ENCODE measurements at places on chromosomes 13 and 19.

- H3K4me1 ChIP-seq = no peaks in the 10 kb centered on the region
- no peaks in the 10 kb centered on the region for H3K36me3 ChIP-seq
- no peaks in the 10 kb centered on the region for H3K27me3 ChIP-seq
- DNase-seq = no peak
- no peak overlapping the region for H3K4me3 ChIP-seq
These were observed 79.5 kb downstream of the RUBCNL start for GRCh38 chr13:46307554-46307953.

GRCh38 chr13:113820813-113821651 lies 42.8 kb downstream of the GAS6 start:
- no peak overlapping the region for H3K4me3 ChIP-seq
- peaks cover 5% of the 10 kb centered on the region for H3K36me3 ChIP-seq
- DNase-seq = no peak

DNA sequence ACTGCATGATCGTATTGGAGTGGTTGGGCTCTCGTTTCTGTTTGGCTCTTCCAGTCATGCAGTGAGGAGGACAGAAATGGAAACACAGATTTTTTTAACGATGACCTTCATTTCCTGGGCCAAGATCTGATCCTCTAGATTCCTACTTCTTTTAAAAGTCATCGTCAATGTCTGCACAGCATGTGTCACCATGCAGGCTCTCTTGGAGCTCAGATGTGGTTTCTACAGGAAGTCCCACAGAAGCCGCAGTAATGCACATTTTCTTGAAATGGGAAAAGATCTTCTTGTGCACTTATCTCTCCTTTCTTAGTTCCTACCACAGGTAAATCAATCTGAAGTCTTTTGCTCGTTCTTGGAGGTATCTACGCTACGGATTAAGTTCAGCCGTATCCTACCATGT lies 626.9 kb downstream of the EFNB2 start:
- no peak for DNase-seq
- no peak overlapping the region for H3K27ac ChIP-seq
- no peaks in the 10 kb centered on the region for H3K27me3 ChIP-seq
- no peaks in the 10 kb centered on the region for H3K4me1 ChIP-seq

DNA sequence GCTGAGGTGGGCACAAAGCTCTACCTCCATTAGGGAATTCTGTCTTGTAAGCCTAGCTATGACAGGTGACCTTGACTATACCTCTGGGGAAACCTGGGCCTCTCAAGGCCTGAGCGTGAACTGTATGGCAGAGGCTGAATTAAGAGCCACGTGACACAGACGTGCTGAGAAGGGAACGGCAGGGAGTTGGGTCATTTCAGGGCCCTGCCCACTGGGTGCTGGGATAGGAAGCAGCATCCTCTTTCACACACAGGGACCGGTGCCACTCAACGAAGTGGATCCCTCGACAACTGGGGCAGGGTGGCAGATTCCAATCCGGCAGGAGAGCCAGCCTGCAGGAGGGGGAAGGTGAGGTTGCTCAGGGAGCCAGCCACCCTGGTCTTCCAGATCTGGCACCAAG lies 9.2 kb downstream of the ASF1B start:
- H3K27ac ChIP-seq = no peak overlapping the region
- no peaks in the 10 kb centered on the region for H3K4me1 ChIP-seq
- no peaks in the 10 kb centered on the region for H3K27me3 ChIP-seq
- H3K36me3 ChIP-seq = peaks cover 6% of the 10 kb centered on the region

GRCh38 chr13:46124531-46124966 lies 19.7 kb upstream of the CPB2 start:
- H3K36me3 ChIP-seq = no peaks in the 10 kb centered on the region
- H3K4me3 ChIP-seq = no peak overlapping the region

DNA sequence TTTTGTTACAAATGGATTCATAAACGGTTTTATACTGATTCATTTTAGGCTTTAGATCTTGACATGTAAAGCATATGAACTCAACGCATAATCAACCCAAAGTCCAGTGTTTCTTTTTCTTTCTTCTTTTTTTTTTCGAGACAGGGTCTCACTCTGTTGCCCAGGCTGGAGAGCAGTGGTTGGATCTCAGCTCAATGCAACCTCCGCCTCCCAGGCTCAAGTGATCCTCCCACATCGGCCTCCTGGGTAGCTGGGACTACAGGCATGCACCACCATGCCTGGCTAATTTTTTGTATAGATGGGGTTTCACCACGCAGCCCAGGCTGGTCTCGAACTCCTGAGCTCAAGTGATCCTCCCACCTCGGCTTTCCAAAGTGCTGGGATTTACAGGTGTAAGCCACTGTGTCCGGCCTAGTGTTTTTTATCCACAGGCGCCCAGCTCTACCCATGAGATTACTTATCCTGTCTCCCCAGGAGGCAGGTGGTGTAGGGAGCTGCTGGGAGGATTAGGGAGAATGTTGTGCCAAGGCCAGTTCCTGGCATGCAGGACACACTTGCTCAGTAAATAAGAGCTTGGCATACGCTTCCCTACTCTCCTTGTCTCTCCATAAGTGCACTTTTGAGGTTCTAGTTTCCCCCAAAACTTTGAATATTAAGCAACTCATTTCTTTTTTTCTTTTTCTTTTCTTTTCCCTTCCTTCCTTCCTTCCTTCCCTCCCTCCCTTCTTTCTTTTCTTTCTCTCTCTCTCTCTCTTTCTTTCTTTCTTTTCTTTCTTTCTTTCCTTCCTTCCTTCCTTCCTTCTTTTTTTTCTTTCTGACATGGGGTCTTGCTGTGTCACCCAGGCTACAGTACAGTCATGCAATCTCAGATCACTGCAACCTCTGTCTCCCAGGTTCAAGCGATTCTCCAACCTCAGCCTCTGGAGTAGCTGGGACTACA lies 4.8 kb upstream of the CEBPA start:
- no peak overlapping the region for H3K27ac ChIP-seq
- H3K27me3 ChIP-seq = peaks cover 7% of the 10 kb centered on the region
- H3K4me1 ChIP-seq = peaks cover 4% of the 10 kb centered on the region
- no peak for DNase-seq
- no peaks in the 10 kb centered on the region for H3K36me3 ChIP-seq
- no peak overlapping the region for H3K4me3 ChIP-seq

GRCh38 chr19:54480051-54480450 lies 7.0 kb upstream of the CDC42EP5 start:
- no peaks in the 10 kb centered on the region for H3K36me3 ChIP-seq
- H3K4me3 ChIP-seq = no peak overlapping the region
- no peak for DNase-seq
- no peaks in the 10 kb centered on the region for H3K27me3 ChIP-seq
- no peak overlapping the region for H3K27ac ChIP-seq
- no peaks in the 10 kb centered on the region for H3K4me1 ChIP-seq

DNA sequence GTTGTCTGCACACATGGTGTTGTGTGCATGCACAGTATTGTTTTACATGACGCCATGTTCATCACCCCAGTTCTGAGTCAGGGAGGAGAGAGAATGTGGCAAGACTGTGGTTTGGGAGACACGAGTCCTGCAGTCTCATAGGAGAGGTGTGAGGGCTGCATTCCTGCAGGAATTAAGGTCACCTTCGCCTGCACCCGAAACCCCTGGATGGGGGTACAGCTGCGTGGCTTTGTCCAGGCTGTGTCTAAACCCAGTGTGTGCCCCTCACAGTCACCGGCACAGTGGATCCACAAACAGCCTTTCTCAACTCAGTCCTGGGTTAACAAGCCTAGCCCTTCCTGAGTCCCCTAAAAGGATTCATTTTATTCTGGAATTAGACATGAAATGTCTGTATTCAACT lies 5.7 kb downstream of the ADPRHL1 start:
- H3K4me1 ChIP-seq = no peaks in the 10 kb centered on the region
- DNase-seq = no peak
- H3K36me3 ChIP-seq = no peaks in the 10 kb centered on the region
- no peaks in the 10 kb centered on the region for H3K27me3 ChIP-seq
- H3K27ac ChIP-seq = no peak overlapping the region
- no peak overlapping the region for H3K4me3 ChIP-seq

DNA sequence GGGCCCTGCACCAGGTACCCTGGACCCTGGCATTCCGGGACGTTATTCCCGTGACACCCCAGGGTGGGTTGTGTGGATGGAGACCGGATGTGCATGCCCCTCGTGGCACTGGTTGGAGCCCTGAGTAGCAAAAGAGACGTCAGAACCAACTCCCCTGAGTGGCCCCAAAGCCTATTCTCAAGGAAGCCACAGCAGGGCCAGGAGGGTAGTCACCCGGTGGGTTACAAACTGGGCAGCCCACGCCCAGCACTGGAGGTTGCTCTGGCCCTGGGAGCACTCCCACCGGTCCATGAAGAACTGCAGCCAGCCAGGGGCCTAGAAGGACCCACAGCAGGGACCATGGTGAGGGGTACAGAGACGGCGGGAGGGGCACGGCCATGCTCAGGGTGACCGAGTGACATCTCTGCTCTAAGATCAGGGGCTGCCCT lies 7.5 kb downstream of the KLF16 start:
- H3K4me1 ChIP-seq = peaks cover 41% of the 10 kb centered on the region
- H3K4me3 ChIP-seq = no peak overlapping the region
- no peak overlapping the region for H3K27ac ChIP-seq
- no peak for DNase-seq
- no peaks in the 10 kb centered on the region for H3K27me3 ChIP-seq

DNA sequence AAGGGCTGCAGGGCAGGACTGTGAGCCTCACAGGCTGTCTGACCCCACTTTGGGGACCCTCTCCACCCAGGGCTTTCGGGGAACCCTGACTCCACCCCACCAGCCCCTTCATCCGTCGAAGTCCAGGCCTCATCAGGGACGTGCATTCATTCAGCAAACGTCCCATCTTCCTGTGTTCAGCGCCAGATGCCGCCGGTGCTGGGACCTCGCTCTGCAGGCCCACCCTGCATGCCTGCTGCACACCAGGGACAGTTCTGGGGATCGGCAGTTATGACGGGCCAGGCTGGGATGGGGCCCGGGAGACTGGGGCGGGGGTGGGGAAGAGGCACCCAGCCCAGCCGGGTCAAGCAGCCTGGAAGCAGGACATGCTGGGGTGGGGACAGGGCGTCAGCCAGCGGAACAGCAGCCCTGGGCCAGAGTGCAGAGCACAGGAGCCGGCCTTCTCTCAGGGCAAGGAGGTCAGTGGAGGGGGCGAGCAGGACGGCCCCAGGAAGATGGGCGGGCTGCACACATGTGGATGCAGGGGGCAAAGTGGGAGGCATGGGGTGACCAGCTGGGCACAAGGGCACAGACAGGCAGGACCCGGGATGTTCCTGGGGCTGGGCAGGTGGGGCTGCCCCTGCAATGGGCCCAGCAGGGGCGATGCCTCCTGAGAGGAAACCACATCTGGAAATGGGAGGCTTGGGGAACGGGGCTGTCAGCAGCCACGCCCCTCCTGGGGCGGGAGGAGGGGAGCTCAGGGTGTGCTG lies 5.1 kb downstream of the GAMT start:
- no peaks in the 10 kb centered on the region for H3K27me3 ChIP-seq
- peaks cover 5% of the 10 kb centered on the region for H3K36me3 ChIP-seq
- H3K27ac ChIP-seq = no peak overlapping the region
- no peaks in the 10 kb centered on the region for H3K4me1 ChIP-seq

DNA sequence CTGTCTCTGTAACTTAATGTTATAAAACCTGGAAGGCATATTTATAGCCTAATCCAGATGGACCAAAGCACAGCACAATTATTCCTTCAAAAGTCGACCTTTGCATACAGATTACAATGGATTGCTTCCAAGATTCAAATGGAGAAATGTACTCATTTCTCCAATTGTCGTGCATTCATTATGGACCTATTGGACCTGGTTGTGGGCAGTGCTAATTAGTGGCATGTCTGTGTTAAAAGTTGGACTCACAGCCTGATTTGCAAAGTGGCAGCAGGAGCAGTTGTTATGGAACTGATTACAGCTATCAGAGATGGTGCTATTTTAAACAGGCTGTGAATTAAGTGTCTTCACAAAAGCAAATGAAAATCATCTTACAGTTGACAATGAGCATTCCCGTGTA lies 1529.3 kb upstream of the SLC10A2 start:
- no peak overlapping the region for H3K27ac ChIP-seq
- no peaks in the 10 kb centered on the region for H3K27me3 ChIP-seq
- no peaks in the 10 kb centered on the region for H3K36me3 ChIP-seq
- no peaks in the 10 kb centered on the region for H3K4me1 ChIP-seq
- H3K4me3 ChIP-seq = no peak overlapping the region

- H3K27me3 ChIP-seq = no peaks in the 10 kb centered on the region
- peaks cover 12% of the 10 kb centered on the region for H3K36me3 ChIP-seq
- H3K4me3 ChIP-seq = no peak overlapping the region
- no peak for DNase-seq
- H3K4me1 ChIP-seq = no peaks in the 10 kb centered on the region
- no peak overlapping the region for H3K27ac ChIP-seq
These were observed 20.0 kb downstream of the CAPS start for GRCh38 chr19:5934069-5934401.

- H3K27ac ChIP-seq = no peak overlapping the region
- no peak for DNase-seq
- H3K4me3 ChIP-seq = no peak overlapping the region
- H3K4me1 ChIP-seq = peaks cover 3% of the 10 kb centered on the region
- H3K36me3 ChIP-seq = no peaks in the 10 kb centered on the region
These were observed 23.0 kb downstream of the GPC6 start for GRCh38 chr13:93249364-93250306.

DNA sequence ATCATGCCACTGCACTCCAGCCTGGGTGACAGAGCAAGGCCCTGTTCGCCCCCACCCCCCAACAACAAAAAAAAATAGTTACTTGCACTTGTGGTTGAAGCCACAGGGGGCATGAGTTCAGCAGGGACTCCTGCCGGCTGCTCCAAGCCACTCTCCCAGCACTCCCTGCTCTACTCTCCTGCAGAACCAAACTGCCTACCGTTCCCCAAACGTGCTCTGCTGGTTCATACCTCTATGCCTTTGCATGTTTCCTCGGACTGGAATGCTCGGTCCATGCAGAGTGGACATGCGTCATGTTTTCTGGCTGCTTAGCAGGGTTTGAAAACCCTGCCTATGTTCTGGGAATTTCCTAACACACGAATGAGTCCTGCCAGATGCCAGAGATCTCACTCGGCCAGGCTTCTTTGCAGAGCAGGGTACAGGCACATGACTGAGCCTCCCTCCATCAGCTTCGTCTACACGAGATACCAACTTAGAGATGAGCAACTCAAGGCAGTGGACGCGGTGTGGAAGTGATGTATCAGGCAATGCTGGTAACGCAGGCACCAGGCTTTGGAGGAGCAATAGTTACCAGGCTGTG lies 8.5 kb upstream of the SLC25A15 start:
- no peak overlapping the region for H3K27ac ChIP-seq
- no peaks in the 10 kb centered on the region for H3K27me3 ChIP-seq
- H3K36me3 ChIP-seq = no peaks in the 10 kb centered on the region
- DNase-seq = no peak

DNA sequence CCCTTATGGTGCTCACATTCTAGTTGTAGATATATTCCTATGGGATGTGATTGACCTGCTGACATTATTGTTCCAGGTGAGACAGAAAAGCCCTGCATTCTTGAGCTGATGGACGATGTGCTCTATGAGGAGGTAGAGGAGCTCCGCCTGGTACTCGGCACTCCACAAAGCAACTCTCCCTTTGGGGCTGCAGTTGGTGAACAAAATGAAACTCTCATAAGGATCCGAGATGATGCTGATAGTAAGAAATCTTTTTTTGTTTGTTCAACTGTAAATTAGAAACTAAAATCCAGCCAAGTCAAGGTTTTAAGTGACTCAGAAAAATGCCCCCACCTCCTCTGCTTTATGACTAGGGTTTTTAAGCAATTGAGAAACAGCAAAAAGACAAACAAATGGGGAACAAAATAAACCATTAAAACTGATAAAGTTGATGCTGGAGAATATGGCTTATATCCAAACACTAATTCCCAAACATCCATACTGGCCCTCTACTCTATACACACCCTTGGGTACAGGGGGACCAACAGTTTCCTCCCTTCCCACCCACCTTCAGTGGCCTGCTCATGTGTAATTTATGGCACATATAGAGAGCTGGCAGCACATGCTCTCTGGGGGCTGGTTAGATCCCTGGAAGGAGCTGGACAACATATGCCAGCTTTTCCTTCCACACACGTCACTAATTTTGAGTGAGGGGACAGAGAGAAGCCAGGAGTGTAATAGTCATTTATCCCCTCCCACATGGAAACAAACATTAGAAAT lies 139.6 kb downstream of the STOML3 start:
- H3K27me3 ChIP-seq = no peaks in the 10 kb centered on the region
- no peak for DNase-seq
- H3K27ac ChIP-seq = no peak overlapping the region
- no peak overlapping the region for H3K4me3 ChIP-seq

Measured in iPS DF 6.9 (cell line).